ENCODE measurements at places on chromosomes 16 and 17.

DNA sequence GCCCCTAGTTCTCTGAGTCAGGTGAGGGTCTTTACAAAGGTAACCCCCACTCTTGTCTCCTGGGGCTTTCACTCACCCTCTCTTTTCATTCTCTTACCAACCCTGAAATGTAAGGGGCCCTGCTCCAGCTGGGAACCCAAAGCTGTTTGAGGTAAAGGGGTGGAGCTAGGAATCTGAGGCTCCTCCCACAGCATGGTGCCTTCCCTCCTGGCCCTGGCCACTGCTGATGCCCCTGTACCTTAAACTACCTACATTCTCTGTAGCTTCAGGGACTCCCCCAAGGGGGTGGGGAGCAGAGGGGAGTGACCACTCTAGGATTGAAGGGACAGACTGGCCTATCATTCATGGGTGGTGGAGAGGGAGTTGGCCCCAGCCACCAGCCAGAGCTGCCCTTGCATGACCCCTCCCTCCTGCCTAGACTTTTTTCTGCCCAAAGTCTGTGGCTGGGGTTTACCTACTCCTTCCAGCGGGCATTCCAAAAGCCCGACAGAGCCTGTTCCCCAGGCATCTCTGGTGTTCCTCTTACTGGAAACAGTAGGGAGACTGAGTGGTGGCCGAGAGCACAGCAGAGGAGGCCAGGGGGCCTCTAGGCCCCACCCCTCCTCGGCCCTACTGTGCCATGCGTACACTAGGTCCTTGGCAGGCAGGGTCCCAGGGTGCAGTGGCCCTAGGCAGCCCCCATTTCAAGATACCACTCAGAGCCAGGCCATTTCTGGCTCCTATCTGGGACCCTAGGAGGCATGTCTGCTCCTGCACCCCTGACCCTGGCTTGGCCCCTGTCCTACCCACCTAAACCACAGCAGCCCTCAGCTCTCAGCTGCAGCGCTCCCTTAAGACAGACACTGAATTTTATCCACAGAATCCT lies 9.5 kb downstream of the DOK4 start:
- DNase-seq: no peak

DNA sequence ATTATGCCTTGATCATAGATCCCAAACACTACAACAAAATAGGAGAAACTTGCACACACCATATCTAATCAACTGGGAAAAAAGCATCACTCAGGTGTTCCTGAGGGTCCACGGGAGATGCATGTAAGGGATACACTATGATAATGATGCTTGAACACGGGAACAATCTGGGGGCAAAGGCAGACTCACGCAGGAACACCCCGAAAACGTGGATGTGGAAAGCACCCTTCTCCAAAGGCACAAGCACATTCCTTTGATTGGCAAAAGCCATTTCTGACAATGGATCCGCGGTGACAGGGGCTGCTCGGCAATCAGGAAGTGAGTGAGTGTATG lies 1.3 kb downstream of the ZNF652 start:
- DNase-seq: peak; percentile 3

DNA sequence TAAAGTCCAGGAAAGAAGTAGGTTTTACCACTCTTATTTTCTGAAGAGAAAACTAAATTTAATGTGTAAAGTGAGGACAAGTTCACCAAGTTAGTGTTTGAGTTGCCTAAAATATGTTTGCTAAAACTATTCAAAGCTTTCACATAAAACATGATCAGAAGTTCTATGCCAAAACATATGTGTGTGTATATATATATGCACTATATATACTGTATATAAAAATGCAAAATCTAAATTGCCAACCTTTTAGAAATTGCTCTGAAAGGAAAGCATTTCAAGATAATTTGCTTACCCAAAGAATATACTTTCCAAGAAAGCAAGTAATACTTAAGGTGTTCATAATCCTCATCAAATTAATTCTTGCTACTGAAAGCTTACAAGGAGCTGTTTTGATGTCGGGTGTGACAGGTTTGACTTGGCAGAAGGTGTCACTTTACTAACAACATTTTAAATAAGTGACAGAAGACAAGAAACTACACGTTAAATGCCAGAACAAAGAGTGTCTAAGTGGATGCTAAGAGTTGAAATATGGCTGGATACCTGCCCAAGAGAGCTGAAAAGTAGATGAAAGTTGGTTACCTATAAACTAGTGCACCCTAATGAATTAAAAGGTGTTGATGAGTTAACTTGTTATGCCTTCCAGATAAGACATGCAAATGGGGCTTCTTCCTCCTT lies 32.3 kb upstream of the STH start:
- no peak for DNase-seq

DNA sequence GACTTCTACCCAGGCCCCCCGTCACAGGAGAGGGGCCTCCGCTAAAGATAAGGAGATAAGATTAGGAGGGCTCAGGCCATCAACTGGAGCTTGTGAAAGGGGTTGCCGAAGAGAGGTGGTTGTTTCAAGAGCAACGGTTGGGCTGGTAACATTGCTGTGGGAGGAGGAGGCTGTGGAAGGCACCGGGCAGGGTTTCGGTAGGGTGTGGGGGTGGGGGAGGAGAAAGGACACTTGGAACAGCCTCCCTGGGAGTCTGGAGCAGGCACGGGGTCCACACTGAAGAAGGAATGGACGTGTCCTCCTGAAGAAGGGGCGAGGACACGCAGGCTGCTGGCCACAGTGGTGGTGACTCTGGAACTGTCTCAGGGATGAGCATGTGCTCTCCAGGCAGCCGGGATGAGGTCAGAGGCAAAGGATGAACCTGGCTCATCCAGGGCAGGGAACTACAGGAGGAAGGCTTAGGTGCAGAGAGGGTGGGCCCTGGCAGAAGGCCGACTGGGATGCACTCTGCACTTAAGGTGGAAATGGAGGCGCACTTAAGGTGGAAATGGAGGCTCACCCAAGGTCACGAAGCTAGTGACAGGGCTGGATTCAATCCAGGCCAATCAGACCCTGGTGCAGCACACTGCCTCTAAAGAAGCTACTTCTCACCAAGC lies 1.2 kb upstream of the EPX start:
- DNase-seq: no peak

- no peak for DNase-seq
Observed at GRCh38 chr16:15571557-15571956, 71.4 kb downstream of the MARF1 start.

DNA sequence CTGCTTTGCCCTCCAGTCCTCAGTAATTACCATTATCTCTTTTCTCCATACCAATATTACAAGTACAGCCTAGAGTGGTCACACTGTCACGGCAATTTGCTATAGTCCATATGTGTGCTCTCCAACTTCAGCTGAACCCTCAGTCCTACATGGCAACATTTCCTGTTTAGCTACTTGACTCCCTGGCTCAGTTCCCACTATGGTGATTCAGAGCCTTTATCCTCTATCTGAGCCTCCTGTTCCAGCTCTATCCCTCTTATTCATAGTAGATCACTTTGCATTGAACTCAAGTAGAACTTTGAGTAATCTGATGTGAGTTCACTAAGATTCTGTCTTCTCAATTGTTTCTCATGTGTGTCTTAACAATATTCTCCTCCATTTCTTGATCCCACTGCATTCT lies 43.7 kb upstream of the GOSR1 start:
- DNase-seq: peak; percentile 43

DNA sequence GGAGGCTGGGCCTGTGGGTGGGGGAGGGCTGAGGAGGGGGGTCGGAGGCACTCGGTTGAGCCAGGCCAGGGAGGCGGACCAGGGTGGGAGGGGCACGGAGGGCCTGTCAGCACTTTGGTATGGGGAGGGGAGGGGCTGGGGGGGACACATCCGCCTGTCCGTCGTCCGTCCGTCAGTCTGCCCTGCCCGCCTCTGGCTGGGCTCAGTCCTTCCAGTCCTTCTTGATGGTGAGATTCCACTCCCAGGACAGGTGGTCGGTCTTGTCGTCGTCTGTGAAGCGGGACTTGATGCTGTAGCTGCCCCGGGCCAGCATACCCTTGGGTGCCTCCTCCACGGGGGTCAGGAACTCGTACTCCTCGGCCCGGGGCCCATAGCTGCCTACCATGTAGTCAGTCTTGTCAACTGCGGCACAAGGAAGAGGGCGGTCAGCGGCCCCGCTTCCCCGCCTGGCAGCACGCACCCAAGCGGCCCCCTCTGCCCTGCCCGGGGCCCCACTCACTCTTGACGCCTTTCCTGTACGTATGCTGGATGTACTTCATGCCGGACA lies 2.4 kb downstream of the ARHGDIA start:
- DNase-seq: peak; percentile 25

- DNase-seq: no peak
Observed at GRCh38 chr16:86171329-86171728, 272.4 kb downstream of the IRF8 start.

DNA sequence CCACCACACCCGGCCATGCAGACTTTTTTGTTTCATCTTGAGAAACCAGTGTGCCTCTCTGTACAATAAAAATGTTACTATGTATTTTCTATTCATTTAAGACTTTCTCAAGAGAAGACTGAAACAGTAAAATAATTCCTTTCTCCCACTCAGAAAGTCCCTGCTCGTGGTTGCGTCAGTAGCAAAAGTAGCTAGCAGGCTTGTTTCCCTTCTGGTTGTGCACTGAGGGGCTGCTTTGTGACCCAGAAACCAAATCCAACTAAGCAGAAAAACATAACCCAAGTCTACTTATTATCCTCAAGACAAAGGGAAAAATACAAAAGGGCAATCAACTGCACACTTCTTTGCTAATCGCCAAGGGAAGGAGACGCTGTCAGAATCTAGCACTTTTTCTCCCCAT lies 3.4 kb upstream of the PNPO start:
- no peak for DNase-seq

DNA sequence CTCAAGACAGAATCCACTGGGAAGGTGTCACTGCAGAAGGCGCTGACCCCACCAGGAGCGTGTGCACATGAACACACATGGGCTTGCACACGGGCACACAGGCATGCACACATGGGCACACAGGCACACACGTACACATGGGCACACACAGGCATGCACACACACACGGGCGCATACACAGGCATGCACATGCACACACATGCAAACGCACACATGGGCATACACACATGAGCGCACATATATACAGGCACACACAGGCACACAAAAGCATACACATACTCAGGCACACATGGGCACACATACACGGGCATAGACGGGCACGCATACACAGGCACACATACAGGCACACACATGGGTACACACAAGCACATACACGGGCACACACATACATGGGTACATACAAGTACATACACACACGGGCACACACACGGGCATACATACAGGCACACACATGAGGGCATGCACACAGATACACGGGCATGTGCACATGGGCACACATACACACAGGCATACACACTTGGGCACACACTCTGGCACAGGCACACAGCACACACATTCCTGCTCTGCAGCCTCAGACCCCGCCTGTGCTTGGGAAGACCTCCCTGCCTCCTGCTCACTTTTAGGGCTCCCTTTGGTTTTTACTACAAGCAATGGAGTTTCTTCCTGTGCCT lies 86.8 kb downstream of the ZNF778 start:
- DNase-seq: no peak

- DNase-seq: peak; percentile 89
Observed at GRCh38 chr17:82351713-82352488, 7.1 kb upstream of the TEX19 start.

GRCh38 chr17:4786106-4786511 lies at the start of gene VMO1:
VMO1 (minus strand) TSS chr17:4786364; CDS start chr17:4786352, 12 bp downstream.
- DNase-seq: no peak

- no peak for DNase-seq
Observed at GRCh38 chr17:77802811-77803220, 155.7 kb upstream of the TNRC6C start.

GRCh38 chr16:1280783-1281182 lies 24.9 kb downstream of the TPSD1 start:
- DNase-seq: no peak

- no peak for DNase-seq
Observed at GRCh38 chr17:2266045-2266864, 37.3 kb downstream of the SMG6 start.

GRCh38 chr17:8273884-8274444 lies 14.5 kb upstream of the RANGRF start:
- no peak for DNase-seq

- DNase-seq: no peak
Observed at GRCh38 chr17:53950207-53950857, 127.6 kb downstream of the KIF2B start.

DNA sequence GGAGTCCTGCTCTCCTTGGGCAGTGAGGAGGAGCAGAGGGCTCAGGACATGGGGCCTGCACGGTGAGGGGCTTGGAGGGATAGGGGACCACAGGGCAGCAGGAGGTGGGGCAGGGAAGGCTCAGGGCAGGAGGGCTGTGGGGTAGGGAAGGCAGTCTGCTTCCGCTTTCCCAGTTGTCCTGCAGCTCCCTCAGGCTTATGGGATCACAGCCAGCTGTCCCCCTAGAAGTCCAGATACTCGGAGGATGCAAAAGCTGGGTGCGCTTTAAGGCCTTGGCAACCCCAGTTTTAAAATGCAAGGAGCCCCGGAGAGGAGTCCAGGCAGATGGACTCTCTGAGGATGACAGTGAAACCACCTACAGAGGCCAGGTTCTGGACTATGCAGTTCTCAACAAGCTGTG lies 299.1 kb upstream of the FOXF1 start:
- no peak for DNase-seq

GRCh38 chr17:35184274-35184673 lies 9.9 kb downstream of the SLC35G3 start:
- DNase-seq: no peak

DNA sequence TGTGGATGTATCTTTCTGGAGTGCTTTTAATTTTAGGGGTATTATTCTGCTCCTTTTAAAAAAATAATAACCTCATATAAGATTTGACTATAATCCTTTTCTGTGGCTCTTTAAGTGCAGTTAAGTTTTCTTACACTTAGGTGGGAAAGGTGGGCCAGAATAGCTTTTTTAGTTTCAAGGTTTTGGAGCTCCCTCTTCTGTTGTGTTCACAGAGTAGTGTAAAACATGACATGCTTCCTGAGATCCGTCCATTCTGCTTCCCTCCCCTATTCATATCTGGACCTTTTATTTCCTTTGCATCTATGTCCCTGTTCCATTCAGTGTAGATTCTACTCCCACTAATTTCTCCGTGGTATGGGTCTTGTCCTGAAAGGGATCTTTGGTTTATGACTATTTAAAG lies 12.8 kb downstream of the LRRC36 start:
- no peak for DNase-seq

GRCh38 chr16:83958137-83958845 lies 5.3 kb downstream of the OSGIN1 start:
- DNase-seq: no peak

DNA sequence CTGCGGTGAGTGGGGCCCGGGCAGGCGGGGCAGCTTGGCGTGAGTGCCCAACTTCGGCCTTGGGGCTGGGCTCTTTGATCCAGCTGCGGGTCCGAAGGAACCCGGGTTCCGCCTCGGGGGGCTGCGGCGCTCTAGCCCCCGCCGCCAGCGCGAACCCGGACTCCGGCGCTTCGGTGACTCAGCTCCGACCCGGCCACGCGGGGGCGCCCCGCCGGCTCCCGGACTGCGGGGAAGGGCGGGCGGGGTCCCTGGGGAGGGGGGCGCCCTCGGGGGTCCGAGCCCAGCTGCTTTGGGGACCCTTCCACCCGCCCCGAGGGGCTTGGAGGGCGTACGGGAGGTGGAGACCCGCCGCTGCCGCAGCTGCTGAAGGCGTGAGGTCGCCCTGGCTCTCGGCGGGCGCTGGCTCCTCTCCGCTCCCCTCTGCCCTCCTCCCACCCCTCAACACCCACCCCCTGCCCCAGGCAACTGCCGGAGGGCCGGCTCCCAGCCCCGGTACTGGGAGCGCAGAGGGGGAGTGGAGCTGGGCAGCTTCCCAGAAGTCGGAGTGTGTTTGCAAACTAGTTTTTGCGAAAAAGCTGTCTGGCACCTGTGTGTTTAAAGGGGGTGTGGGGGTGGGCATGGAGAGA lies 516 bp downstream of the CPNE2 start:
- no peak for DNase-seq

GRCh38 chr16:73418691-73419090 lies 370.8 kb upstream of the ZFHX3 start:
- DNase-seq: no peak

- DNase-seq: no peak
Observed at GRCh38 chr17:59456923-59457615, 108.3 kb upstream of the DHX40 start.

Data from SHP77 treated with DMSO at 0.1 percent for 48 hours (cell line).